ENCODE measurements at places on chromosomes 2 and 18. TPM values are rescaled to one million over a fixed set of nuclear protein-coding genes. Genes with fewer than 3 reads are reported as not detected.

DNA sequence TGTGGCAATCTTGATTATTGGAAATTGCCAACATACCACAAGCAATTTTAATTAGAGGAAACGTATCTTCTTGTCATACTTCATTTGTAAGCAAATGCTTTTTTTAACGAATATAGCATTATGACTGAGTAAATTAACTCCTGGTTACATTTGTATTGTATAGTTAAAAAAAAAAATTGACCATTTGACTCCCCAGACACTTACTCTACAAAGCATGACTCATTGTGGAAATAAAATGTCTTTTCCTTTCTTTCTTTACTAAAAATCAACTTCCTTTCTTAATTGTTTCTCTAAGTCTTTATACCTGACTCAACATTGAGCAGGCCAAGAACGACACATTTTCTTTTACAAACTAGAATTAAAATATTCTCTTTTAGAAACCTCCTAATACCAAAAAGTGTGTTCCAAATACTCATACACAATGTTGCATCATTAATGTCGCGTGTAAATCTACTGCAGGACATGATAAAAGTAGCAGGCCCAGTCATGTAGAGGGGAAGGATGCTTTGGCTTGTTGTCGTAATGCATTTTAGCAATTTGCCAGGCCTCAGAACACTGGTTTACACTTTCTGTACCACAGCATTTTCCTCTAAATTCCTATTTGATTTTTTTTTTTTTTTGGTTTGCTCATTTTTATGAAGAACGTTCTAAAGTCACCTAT, 349.6 kb upstream of the KCNH7 start:
- DNase-seq = no peak

DNA sequence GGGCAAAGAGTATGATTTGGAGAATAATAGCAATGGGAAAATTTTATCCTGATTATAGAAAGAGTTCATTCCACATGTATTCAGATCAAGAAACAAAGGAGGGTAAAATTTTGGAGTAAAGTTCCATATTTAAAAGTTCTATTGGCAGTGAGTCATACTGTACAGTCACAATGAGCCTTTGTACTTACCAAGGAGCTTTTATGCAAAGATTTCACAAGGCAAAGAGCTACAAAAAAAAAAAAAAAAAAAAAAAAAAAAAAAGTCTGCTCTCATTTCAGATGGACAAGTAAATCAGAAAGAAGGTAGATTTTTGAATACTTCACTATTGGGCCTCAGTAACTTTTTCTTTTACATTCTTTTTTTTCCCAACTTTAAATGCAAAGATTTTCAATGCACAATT, 1802.2 kb upstream of the PIK3C3 start:
- no peak for DNase-seq

- peak; percentile 23 for DNase-seq
These were observed 761 bp downstream of the ST8SIA5 start for GRCh38 chr18:46756025-46756558.

DNA sequence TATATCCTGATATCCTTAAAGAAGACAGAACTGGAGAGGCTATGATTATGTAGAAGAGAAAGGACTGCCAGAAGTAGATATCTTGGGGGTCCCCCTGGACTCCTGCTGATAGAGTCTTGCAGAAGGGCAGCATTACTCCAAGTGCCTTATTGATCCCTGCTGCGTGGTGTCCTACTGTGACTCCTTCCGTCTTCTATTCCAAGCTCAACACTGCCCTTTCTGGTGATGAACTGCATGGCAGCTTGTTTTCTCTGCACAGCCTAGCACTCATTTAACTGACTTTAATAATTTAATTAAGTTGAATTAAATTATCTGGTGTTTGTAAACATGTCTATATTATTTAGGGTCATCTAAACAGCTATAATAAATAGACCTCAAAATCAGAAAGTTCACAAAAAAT, 194.1 kb upstream of the DSEL start:
- peak; percentile 14 for DNase-seq

- DNase-seq = no peak
These were observed 1.8 kb upstream of the CPO start for GRCh38 chr2:206937555-206937954.

DNA sequence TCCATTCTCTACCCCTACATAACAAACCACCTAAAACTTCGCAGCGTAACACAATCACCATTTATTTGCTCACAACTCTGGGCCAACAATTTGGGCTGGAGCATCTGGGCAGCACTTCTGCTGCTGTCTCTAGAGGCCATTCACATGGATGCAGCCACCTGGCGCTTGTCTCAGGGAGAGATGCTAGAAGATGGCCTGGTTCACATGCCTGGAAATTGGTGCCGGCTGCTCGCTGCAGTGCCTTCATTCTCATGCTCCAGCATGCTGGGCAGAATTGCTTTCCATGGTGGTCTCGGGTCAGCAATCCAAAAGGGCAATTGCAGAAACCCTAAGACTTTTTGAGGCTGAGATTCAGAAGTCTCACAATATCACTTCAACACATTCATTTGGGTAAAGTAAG, 157.4 kb downstream of the SUCLG1 start:
- no peak for DNase-seq

GRCh38 chr2:131394147-131394931, 30.4 kb upstream of the RAB6D start:
- DNase-seq = peak; percentile 66

- DNase-seq = peak; percentile 48
These were observed 1.0 kb downstream of the CYP26B1 start for GRCh38 chr2:72146347-72147302.

DNA sequence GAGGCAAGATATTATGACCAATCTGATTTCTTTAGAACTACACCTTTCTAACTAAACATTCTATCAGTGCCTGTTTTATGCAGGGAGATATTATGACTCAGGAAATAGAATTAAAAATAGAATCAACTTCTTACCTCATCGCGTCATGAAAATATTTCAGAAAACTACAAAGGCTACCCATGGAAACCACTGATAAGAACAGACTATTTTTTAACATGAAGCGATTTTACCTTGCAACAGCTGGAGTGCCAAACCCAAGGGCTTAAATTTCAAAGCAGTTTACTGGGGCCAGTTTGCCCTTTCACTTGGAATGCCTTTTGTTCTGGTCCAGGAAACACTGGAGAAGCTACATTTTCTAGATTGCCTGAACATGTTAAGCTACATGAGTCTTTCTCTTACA, 304.8 kb upstream of the CCDC68 start:
- peak; percentile 59 for DNase-seq

DNA sequence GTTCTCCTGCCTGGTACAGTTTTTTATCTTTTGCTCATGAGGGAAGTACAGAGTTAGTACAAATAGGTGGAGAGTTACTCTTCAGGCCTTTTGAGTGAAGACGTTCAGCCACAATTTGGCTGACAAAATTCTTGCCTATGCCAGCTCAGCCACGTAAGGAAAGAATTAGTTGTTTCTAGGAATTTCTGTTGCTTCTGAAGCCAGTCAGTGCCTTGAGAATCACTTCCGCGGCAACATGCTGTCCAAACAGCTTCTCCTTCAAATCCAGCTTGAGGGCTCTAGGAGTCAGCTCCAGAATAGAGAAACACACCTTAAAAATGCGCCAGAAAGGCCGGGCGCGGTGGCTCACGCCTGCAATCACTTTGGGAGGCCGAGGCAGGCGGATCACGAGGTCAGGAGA, 27.5 kb downstream of the M1AP start:
- no peak for DNase-seq

- DNase-seq = no peak
These were observed 60.7 kb upstream of the COX7A2L start for GRCh38 chr2:42421601-42422239.

DNA sequence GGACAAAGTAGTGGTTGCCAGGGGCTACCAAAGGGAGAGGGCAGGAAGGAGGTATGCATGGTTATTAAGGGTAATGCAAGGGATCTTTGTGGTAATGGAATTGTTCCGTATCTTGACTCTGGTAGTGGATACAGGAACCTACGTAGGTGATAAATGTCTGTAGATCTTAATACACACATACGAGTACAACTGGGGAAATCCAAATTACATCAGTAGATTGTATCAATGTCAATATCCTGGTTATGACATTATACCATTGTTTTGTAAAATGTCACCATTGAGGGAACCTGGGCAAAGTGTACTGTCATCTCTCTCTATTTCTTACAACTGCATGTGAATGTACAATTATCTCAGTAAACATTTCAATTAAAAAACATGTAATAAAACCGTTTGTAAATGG, 56.2 kb downstream of the ALPK2 start:
- no peak for DNase-seq

TMBIM1 gene
- total RNA-seq = 11.1 TPM

- no peak for DNase-seq
These were observed 104.3 kb downstream of the COLEC12 start for GRCh38 chr18:396251-396555.

DNA sequence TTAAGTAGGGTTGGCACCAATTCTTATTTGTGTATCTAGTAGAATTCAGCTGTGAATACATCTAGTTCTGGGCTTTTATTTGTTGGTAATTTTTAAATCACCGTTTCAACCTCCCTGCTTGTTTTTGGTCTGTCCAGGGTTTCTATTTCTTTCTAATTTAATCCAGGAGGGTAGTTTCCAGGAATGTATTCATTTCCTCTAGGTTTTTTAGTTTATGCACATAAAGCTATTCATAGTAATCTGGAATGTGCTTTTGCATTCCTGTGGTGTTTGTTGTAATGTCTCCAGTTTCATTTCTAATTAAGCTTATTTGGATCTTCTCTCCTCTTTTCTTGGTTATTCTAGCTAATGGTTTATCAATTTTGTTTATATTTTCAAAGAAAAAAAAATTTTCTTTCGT, 1361.8 kb upstream of the DDX18 start:
- no peak for DNase-seq

FBLN7 gene
- 18.4 TPM for total RNA-seq

DNA sequence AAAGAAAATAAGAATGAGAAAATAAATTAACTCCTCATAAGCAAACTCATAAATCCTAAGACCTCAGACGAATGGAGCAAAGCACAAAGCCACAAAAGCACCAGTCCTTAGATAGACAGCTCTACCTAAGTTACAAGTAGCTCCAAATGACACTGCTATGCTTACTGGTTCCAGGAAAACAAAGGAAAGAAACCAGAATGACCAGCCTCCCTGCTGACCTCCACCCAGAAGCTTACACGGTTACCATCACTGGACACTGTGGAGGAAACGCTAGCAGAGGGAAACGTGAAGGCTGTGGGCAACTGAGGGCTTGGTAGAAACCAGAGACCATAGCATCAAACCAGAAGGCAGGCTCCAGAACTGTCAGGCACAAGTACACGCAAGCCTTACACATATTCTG, 67.8 kb downstream of the STK39 start:
- no peak for DNase-seq

GRCh38 chr2:45289997-45290709, 280.9 kb upstream of the SIX2 start:
- DNase-seq = no peak

- DNase-seq = no peak
These were observed 150.5 kb upstream of the XPO1 start for GRCh38 chr2:61688369-61689334.

DNA sequence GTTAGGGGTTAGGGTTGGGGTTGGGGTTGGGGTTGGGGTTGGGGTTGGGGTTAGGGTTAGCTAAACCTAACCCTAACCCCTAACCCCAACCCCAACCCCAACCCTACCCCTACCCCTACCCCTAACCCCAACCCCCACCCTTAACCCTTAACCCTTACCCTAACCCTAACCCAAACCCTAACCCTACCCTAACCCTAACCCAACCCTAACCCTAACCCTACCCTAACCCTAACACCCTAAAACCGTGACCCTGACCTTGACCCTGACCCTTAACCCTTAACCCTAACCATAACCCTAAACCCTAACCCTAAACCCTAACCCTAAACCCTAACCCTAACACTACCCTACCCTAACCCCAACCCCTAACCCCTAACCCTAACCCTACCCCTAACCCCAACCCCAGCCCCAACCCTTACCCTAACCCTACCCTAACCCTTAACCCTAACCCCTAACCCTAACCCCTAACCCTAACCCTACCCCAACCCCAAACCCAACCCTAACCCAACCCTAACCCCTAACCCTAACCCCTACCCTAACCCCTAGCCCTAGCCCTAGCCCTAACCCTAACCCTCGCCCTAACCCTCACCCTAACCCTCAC, 24.1 kb upstream of the RABL2A start:
- no peak for DNase-seq

ZAP70 gene
- total RNA-seq = not detected

- peak; percentile 30 for DNase-seq
These were observed 19.4 kb downstream of the THAP4 start for GRCh38 chr2:241617431-241618154.

DNA sequence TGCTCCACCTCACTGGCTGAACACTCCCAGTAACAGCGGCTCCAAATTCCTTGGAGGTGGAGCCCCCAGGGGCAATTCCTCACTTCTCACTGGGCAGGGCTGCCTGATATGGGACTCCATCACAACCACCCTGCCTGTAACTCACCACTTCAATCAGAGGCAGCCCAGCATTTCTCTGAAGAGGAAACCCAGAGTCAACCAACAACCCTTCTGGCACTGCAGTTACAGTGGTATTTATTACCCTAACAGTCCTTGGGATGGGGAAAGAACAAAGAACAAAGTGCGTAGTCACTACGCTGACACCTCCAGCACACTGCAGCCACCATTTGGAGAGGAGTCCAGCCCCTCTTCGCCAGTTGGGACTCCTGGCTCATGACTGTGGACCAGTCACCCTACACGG, 85.7 kb upstream of the GALNT13 start:
- no peak for DNase-seq

GRCh38 chr2:197209246-197209645, 101.3 kb downstream of the ANKRD44 start:
- no peak for DNase-seq

DNA sequence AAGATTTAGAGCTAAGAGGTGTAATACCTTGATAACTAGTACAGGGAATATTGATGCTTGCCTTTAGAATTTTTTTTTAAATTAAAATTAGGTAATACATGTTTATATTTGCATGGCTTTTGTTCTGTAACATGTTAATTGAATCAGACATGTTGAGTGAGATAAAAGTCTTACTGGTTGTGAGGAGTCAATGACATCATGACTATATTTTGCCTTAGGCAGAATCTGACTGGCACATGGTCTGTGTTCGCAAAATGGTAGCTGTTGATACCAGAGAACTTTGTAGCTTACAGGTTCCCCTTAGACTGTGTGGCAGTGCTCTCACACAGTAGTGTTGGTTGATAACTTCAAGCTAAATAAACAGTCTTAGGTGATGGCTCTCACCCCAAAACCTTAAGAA, 199.7 kb downstream of the PTPRM start:
- no peak for DNase-seq

E2F6 gene
- total RNA-seq = 36.3 TPM

Measured in neural progenitor cell (in vitro differentiated cells).